ENCODE measurements at places on chromosomes 7 and 10.

GRCh38 chr7:115701141-115701540 is 329.4 kb downstream of the TFEC start:
- no peak for DNase-seq

DNA sequence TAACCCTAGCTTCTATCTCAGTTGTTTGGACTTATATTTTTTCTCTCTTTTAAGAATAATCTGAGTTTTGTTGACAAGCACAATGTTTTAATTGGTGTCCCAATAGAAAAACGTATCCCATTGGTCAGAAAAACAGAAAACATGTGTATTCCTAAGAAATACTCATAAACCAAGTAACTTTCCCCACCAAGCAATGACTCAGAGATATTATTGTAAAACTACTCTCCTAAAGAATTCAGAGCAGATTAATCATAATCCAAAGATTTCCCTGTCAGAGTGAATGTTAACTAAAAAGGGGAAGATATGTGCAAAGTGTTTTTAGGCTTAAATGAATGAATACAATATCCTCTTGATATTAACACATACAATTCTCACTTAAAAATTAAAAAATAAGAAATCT is 29.4 kb upstream of the MBL2 start:
- no peak for DNase-seq

DNA sequence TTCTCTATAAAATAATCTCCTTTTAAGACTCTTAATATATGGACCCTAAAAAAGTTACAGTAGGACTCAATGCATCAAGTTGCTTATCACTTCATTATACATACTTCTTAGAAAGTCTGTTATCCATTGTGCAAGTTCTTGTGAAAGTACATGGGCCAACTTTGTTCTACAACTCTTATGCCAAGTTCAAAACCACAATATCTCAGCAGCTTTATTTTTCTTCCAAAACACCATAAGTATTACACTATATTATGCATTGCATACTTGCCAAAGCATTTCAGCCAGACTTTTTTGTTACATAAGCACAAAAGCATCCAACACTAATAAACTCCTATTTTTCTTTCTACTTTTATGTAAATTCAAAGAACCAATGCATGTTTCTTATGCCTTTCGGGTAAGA is 94.4 kb downstream of the AHR start:
- DNase-seq, result no peak

DNA sequence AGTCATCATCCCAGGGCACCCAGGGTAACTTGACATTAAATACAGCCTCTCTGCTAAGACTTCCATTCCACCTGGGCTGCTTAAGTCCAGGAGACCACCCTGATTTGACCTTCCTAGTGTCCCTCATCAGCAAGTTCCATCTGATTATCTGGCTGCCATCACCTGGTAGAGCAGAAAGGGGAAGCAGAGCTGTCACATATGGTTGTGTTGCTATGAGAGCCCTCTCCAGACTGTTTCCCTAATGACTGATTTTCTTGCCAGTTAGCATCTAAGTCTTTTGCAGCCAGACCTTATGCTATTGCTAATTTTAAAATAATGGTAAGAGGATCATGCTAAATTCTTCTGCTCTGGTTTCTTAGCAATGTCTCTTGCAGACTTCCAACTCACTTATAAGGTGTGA is 38.7 kb downstream of the KCNH2 start:
- no peak for DNase-seq

GRCh38 chr7:128076796-128077271 is 45.6 kb upstream of the LRRC4 start:
- peak; percentile 13 for DNase-seq

GRCh38 chr7:17617380-17617779 is 318.9 kb downstream of the AHR start:
- no peak for DNase-seq

DNA sequence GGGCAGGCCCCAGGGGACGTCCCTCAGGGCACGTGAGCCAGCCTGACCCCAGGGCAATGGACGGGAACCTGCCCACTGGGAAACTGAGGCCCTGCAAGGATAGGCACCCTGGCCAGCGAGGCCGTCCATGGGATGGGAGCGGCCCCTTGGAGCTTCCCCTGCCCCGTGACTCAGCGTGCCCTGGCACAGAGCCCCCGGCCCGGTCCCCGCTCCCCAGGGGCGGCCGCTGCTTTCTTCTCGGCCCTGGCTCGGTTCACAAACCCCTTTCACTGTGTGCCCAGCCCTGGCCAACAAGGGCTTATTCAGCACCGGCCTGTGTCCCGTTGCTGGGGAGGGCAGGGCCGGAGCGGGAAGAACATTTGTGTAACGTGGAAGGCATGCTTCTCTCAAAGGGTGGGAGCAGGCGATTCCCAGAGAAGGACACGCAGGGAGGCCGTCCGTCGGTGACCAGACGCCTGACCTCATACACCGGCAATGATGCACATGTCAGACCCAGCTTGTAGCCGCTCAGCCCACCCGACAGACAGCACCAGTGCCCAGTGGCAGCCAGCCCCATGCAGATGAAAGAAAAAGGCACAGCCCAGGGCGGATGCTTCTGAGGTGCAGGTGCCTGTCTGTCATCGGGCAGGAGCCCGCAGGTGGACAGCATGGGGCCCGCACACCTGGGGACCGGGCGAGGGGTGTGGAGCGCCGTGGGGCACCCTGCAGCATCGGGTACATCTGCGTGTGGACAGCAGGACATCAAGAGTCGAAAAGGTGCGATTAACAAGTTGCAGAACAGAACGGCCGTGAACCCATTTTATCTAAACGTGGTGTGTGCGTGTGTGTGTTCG is 94.5 kb downstream of the PDGFA start:
- no peak for DNase-seq

GRCh38 chr7:156554488-156554887 is 86.1 kb upstream of the RNF32 start:
- no peak for DNase-seq

DNA sequence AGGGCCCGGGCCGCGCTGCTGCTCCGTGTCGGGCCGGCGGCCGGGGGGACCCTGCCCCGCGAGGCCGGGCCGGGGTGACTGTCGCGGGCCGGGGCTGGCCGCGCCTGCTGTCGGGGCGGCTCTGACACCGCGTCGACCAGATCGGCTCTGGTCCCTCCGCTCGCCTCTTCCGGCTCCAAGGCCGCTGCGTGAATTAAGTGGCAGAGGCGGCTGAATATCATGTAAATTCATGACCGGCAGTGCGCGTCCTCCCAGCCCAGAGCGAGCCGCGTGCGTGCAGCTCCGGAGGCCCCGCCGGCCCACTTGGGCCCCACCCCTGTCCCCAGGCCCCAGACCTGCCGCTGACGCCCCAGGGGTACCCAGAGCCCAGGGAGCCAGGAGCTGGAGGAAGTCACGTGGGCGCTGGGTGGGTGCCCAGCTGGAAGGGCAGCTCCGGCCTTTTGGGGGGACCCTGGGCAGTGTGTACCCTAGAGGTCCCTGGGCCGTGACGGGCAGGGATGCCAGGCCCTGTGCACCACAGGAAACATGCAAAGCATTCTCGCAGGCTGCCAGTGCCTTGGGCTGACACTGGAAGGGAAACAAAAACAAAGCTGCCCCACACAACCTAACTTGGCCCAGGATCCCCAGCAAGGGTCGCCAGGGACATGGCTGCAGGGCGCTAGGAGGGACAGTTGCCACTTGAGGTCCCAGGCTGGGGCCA is 584.0 kb upstream of the MKI67 start:
- no peak for DNase-seq

- no peak for DNase-seq
These were observed 32.1 kb downstream of the SGPL1 start for GRCh38 chr10:70847659-70848360.

DNA sequence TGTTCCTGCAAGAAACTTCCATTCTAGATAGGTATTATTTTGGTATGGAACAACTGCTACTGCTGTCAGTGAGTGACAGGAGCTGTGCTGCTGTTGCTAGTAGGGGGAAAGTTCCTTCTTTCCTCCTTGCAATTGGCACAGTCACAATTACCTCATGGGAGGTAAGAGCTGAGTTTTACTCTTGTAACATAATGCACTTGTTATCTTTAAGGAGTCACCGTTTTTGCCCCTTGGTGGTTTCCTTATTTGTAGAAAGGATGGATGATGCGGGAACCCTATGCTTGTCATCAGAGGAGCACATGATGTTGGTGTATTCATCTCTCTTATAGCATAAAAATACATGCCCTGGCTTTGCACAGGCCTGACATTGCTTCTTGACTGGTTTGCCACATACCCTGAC is 234.7 kb upstream of the NPY start:
- no peak for DNase-seq

GRCh38 chr10:30070001-30070685 is 10.8 kb upstream of the JCAD start:
- no peak for DNase-seq

- DNase-seq, result no peak
These were observed 36.8 kb downstream of the LMOD2 start for GRCh38 chr7:123692471-123692877.

- DNase-seq, result no peak
These were observed 6.4 kb downstream of the SH2B2 start for GRCh38 chr7:102292813-102293798.

GRCh38 chr7:123771256-123771655 is 22.5 kb upstream of the WASL start:
- no peak for DNase-seq

DNA sequence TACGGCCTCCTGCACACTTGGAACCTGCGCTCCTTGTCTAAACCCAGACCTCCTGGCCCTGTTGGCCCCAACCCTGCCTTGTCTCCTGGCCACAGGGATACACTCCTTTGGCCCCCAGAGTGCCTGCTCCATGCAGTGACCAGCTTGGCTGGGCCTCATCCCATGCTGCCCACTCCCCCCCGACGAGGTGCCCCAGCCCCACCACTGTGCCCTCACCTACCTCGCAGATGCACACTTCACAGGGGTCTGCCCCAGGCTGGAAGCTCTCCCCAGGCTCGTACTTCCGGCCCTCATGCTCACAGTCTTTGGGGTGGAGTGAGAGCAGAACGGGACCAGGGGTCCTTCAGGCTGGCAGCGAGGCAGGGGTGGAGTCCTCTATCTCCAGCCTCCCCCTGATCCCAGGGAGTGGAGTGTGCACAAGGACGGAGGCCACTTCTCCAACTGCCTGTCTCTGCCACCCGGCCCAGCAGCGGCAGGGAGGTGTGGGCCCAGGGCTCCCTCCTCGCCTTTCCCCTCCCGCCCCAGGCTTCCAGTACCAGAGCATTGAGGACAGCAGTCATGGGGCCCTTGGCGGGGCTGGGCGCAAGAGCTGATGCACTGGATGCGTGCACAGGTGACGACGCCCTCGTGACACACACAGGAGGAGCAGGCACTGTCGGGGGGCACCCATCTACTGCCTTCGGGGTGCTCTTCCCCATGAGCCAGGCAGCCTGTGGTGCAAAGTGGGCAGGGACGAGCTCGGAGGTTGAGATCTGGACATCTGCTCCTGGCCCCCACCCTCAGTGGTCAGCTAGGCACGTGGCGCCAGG is 22.1 kb downstream of the ATP6V1F start:
- DNase-seq, result no peak

DNA sequence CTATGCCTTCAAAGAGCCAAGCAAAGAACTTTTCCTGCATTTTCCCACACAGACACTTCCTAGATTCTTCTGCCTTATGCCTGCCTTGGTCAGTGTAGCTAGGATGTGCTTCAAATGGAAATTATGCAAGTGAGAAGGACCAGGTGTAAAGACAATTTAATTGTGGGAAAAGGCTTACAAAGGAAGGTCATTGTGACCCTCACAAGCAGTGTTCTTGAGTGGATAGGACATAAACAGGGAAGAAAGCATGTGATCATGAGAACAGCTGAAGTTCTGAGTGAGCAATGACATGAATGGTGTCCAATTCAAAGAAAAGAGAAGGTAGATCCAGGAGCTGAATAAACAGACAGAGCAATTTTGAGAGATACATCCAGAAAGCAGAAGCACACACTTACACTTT is 1.3 kb upstream of the PIP start:
- DNase-seq, result no peak

DNA sequence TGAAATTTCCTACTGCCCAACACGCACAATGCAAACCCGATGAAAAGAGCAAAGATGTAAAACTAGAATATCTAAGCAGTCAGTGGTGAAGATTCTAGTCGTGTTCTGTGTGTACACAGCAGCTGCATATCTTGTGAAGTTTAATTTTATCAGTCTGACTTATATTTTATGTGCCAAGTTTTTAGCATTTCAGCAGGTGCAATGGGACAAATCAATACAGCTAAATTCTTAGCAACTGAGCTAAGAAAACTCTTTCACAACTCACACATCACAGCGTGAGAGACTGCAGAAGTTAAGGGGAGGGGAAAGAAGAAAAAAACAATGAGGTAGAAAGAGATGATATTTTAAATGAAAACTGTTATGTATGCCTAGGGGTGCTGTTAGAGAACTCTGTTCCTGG is 164.9 kb upstream of the NEBL start:
- no peak for DNase-seq

DNA sequence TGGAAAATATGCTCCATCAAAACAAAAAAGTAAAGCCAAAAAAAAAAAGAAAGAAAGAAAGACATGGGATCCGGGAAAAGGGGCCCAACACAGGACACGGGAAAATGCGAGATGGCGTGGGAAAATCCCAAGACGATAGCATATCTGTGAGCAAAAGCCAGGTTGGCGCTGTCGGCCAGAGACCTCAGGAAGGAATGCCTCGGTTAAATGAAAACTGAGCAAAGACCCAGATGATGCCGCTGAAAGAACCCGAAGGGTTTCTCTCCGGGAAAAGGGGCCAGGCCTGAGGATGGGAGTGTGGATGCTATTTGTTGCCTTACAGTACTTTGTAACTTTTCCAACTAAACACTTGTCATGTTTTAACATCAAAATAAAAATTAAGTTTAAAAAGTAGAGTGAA is 49.5 kb upstream of the PPP2R2D start:
- no peak for DNase-seq
